Activated CD8-positive, alpha-beta T cell treated with anti-CD3 and anti-CD28 coated beads, Interleukin-2, amount 10 ng/mL, durations not matched to agents 7 days and 5 days (primary cell): ENCODE measurements at places on chromosomes 5 and 9. TPM values are rescaled to one million over a fixed set of nuclear protein-coding genes. Genes with fewer than 3 reads are reported as not detected.

Gene CENPH
- total RNA-seq: 50.1 TPM

- peaks cover 12% of the 10 kb centered on the region for H3K4me1 ChIP-seq
- peak overlapping the region; percentile 83 for H3K4me3 ChIP-seq
- H3K27me3 ChIP-seq: peaks cover 17% of the 10 kb centered on the region
- peak overlapping the region; percentile 75 for H3K27ac ChIP-seq
Observed at GRCh38 chr9:27528886-27529315, 713 bp downstream of the MOB3B start.

GRCh38 chr5:77771452-77771851, 4.7 kb downstream of the TBCA start:
- no peaks in the 10 kb centered on the region for H3K27me3 ChIP-seq
- H3K27ac ChIP-seq: no peak overlapping the region
- H3K4me1 ChIP-seq: peaks cover 38% of the 10 kb centered on the region

Gene HTR4
- not detected for total RNA-seq

- peaks cover 5% of the 10 kb centered on the region for H3K4me1 ChIP-seq
- H3K27ac ChIP-seq: no peak overlapping the region
- H3K4me3 ChIP-seq: no peak overlapping the region
- H3K36me3 ChIP-seq: no peaks in the 10 kb centered on the region
- H3K27me3 ChIP-seq: peaks cover 4% of the 10 kb centered on the region
Observed at GRCh38 chr9:122118343-122119165, 25.4 kb upstream of the TTLL11 start.

GRCh38 chr9:7210854-7211637, 453.3 kb downstream of the KDM4C start:
- peaks cover under 1% of the 10 kb centered on the region for H3K36me3 ChIP-seq
- H3K4me3 ChIP-seq: no peak overlapping the region
- no peak for DNase-seq
- no peak overlapping the region for H3K27ac ChIP-seq
- peaks cover 48% of the 10 kb centered on the region for H3K27me3 ChIP-seq

GRCh38 chr5:116396476-116397099, 178.0 kb downstream of the SEMA6A start:
- no peak for DNase-seq
- H3K27me3 ChIP-seq: no peaks in the 10 kb centered on the region
- no peaks in the 10 kb centered on the region for H3K4me1 ChIP-seq

GRCh38 chr5:159050316-159051143, 49.2 kb downstream of the EBF1 start:
- peaks cover 4% of the 10 kb centered on the region for H3K4me1 ChIP-seq
- DNase-seq: no peak
- H3K27ac ChIP-seq: no peak overlapping the region
- H3K27me3 ChIP-seq: peaks cover 66% of the 10 kb centered on the region
- no peak overlapping the region for H3K4me3 ChIP-seq
- H3K36me3 ChIP-seq: no peaks in the 10 kb centered on the region

- H3K4me3 ChIP-seq: no peak overlapping the region
- peaks cover 5% of the 10 kb centered on the region for H3K27me3 ChIP-seq
- no peaks in the 10 kb centered on the region for H3K4me1 ChIP-seq
- no peaks in the 10 kb centered on the region for H3K36me3 ChIP-seq
Observed at GRCh38 chr5:140010798-140011197, 32.3 kb downstream of the NRG2 start.
